ENCODE measurements at places on chromosomes 4 and X.

GRCh38 chr4:115152081-115152480, 38.7 kb upstream of the NDST4 start:
- DNase-seq, result no peak

DNA sequence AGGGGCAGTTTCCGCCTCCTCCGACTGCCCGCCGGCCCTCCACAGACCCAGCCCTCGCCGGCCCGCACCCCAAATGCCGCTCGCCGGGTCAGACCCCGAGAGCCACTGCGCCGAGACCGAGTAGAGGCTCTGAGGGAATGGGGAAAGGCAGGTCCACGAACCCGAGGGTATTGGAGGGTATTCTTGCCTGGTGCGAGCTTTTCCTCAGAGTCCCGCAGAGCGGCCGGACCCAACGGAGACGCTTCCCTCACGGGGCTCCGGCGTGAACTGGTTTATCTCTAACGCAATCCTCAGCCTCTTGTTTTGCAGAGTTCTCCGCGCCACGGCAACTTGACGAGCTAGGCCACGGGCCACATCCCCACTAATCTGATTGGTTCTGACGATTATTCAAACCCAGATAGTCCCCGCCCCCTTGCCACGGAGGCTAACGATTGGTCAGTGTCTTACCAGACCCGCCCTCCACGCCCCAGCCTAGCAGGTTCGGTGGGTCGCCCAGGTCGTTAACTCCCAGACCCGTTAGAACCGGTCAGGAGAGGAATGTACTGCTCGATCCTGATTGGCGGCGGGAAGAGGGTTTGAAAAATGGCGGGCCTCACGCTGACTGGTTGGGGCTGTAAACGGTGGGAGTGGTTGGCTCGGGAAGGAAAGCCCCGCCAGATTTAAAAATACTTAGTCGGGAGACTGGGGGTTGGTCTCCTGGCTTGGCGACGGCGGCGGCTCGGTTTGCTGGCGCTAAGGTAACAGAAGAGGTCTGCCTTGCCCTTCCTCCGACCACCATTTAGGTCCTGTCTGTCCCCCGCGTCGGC, at the start of gene HMGB2:
TSS of gene HMGB2 (minus strand) at position 274 of the 806 bp plus-strand sequence. CDS start 709 bp downstream, outside the sequence.
- peak; percentile 100 for DNase-seq

- peak; percentile 51 for DNase-seq
Observed at GRCh38 chr4:7831330-7831729, 108.3 kb downstream of the AFAP1 start.

GRCh38 chr4:154044108-154044531, 255.2 kb upstream of the SFRP2 start:
- no peak for DNase-seq

DNA sequence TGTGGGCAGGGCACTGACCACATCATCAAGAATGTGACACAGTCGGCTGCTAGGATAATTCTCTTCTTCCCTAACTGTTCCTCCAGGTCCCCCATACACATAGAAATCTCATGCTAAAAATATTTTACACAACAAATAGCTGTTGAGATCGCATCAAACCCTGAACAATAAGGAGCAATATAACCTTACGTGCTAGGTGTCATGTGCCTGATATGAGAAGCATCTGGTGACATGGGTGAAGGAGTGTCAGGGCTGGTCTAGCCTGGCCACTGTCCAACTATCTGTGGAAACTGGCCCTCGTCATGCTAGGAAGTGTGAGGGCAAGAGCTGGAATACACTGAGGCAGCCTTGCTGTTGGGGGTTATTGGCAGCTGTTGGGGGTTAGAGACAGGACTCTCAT, 167.3 kb upstream of the PGRMC2 start:
- DNase-seq, result no peak

- no peak for DNase-seq
Observed at GRCh38 chr4:4394644-4395043, 7.7 kb downstream of the NSG1 start.

GRCh38 chr4:1309261-1310010, 19.7 kb downstream of the MAEA start:
- peak; percentile 69 for DNase-seq

DNA sequence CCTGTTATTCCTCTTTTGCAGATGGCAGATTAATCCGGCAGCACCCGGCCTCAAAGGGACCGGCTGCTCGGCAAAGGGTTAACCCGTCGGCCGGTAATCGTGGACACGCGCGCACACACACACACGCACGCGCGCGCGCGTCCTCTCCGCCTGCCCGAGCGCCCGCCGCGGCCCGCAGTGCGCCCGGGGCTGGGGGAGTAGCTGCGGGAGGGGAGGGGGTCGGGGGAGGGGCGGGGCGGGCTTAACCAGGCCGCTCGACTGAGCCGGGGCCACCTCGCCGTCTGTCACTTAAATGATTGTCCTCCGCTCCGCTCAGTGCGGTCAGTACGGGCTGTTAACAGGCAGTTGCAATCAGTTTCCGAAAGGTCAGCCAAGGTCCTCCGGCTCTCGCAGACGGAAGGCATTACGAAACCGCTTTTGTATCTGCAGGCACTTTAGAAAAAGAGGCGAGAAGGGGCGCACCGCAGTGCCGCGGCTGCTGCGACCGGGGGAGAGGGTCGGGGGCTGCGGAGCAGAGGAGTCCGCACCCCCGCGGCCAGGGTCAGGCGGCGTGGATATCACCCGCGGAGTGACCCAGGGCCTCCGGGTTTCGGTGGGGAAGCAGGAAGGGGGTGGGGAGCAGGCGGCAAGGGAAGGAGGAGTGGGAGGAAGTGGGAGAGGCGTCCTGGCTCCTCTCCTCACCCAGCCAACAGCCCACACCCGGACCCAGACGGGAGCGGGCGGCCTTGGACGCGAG, 57.3 kb upstream of the BCOR start:
- peak; percentile 45 for DNase-seq

DNA sequence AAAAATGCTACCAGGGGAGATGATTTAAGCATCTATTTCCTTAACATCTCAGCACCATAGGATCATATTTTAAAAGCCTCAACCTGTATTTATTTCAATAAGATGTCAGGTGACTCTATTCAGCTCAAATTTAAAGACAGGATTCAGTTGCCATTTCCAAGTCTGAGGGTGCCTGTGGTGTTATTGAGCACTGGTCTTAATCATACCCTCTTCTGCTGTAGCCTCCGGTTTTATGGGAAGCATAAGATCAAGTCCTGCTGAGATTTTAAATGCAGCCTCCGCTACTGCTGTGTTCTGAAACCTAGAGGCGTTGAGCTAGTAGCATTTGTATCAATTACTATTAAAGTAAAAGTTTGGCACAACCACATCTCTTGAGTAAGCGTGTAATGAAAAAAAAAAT, 185.7 kb upstream of the NWD2 start:
- no peak for DNase-seq

- DNase-seq, result no peak
Observed at GRCh38 chr4:146834263-146835034, 111.2 kb downstream of the TTC29 start.

GRCh38 chrX:134821370-134821769, 163.1 kb upstream of the PLAC1 start:
- DNase-seq, result no peak

- no peak for DNase-seq
Observed at GRCh38 chrX:5898463-5898862, 330.2 kb downstream of the NLGN4X start.

- DNase-seq, result no peak
Observed at GRCh38 chr4:186953599-186954260, 230.1 kb upstream of the FAT1 start.

GRCh38 chrX:69431420-69431819, 72.7 kb upstream of the NALF2 start:
- no peak for DNase-seq

GRCh38 chrX:150542846-150543229, 25.6 kb upstream of the MTM1 start:
- no peak for DNase-seq

GRCh38 chr4:99634742-99635360, 22.8 kb downstream of the C4orf54 start:
- DNase-seq, result no peak

GRCh38 chr4:164779811-164780216, 25.9 kb downstream of the SMIM31 start:
- DNase-seq, result peak; percentile 34

DNA sequence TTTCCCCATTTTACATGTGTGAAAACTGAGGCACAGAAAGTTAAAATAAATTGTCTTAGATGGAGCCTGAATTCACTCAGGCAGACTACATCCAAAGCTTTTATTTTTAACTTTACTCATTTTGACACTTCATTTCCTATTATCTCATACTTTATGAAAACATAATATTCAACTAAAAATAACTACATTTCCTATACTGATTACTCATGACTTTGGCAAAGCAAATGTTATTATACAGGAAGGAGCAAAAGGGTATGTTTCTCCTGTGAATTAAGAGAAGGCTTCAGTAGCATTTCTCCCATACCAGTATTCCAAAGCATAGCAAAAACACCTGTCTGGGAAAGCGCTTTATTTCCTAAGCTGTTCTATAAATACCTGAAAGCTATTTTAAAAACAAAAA, 178.6 kb downstream of the ADAMTS3 start:
- no peak for DNase-seq

GRCh38 chrX:70134116-70134477, 850 bp downstream of the IGBP1 start:
- DNase-seq, result no peak

- no peak for DNase-seq
Observed at GRCh38 chr4:86855572-86855971, 6.4 kb upstream of the SLC10A6 start.

DNA sequence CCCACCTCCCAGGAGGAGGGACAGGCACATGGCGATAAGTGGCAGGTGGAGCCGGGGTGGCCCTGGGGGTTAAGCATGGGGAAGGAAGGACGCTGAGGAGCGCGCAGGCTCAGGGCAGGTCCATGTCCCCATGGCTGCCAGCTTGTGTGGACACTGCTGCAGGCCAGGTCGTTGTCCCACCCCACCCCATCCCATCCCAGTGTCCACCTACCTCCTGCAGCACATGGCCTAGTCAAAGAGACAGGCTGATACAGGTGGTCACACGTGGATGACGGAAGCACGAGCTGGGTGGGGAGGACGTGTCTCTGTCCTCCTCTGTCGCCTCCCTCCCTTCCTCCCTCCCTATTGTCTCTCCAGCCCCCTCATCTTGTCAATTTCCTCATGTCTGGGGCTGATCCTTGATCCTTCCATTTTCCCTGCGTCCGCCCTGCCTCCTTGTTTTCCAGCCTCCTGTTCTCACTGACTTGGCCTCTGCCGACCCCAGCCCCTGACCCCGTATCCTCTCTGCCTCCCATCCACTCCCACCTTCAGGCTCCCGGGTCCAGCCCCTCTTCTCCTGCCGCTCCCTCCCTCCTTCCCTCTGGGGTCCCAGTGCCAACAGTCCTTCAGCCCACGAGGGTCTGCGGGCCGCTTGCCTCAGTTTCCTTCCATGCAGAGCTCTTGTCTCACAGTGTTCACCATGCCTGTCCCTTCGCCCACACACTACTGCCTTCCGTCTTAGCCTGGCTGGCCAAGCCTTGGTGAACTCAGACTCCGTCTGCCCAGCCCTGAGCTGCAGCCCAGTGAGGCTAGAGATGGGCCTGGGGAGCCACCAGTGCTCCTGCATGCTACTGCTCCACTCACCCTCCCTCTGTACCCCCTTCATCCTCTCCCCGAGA, 15.5 kb upstream of the ADD1 start:
- DNase-seq, result no peak

DNA sequence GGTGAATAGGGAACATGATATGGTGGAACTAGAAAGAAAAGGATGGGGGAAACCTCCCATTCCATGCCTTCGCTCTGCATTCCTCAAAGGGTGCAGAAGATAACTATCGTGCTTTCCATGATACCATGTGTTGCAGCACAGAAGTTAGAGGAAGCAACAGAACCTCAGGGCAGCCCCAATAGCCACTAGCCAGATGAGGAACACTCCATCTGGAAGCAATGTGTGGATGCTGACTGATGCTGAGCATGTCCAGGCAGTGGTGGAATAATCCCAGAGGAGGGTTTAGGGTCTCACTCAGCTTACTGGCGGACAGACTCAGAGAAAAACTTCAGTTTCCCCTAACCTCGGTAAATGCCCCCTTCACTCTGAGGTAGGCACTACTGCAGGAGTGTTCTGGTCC, 7.5 kb downstream of the SMIM10 start:
- no peak for DNase-seq

- no peak for DNase-seq
Observed at GRCh38 chrX:39734174-39734776, 363.5 kb downstream of the BCOR start.

Measured in activated T-cell treated with anti-CD3 and anti-CD28 coated beads, Interleukin-2, amount 50 U/mL, for 48 hours (primary cell).